ENCODE measurements at places on chromosomes 13 and 19.
A peak's percentile ranks its signal among the peaks of the same experiment; 100 is the strongest.

GRCh38 chr19:41951686-41952172, 7.4 kb downstream of the RABAC1 start:
- no peaks in the 10 kb centered on the region for H3K27me3 ChIP-seq
- no peak overlapping the region for H3K4me3 ChIP-seq
- no peaks in the 10 kb centered on the region for H3K4me1 ChIP-seq
- no peak overlapping the region for H3K27ac ChIP-seq
- no peaks in the 10 kb centered on the region for H3K36me3 ChIP-seq

GRCh38 chr19:15358918-15359317, 20.7 kb downstream of the AKAP8 start:
- H3K27ac ChIP-seq: no peak overlapping the region
- no peaks in the 10 kb centered on the region for H3K4me1 ChIP-seq
- peaks cover 36% of the 10 kb centered on the region for H3K36me3 ChIP-seq
- H3K27me3 ChIP-seq: no peaks in the 10 kb centered on the region
- H3K4me3 ChIP-seq: no peak overlapping the region

DNA sequence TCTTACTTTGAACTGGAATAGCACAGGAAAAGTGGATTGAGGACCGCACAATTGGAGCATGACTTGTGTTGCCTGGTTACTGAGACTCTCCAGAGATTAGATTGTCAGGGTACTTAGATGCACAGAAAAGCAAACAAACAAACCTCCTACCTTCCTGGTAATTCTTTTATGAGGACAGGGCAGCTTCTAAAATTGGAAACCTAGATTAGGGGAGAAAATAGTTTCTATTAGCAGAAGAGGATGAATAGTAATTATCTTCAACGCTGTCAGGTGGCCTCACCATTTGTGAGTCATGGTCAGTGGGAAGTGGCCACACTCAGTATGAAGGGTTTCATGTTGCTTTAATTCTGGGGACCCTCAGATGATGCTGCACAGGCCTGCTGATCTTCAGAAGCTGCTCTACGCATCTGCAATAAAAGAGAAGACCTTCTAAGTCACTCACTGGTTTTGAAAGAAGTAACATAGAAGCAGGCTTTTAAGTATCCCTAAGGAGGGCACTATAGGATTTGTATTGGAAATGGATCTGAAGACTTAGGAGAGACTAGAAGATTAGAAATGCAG, 106.8 kb downstream of the LACC1 start:
- no peaks in the 10 kb centered on the region for H3K27me3 ChIP-seq
- H3K4me3 ChIP-seq: no peak overlapping the region
- H3K36me3 ChIP-seq: no peaks in the 10 kb centered on the region

DNA sequence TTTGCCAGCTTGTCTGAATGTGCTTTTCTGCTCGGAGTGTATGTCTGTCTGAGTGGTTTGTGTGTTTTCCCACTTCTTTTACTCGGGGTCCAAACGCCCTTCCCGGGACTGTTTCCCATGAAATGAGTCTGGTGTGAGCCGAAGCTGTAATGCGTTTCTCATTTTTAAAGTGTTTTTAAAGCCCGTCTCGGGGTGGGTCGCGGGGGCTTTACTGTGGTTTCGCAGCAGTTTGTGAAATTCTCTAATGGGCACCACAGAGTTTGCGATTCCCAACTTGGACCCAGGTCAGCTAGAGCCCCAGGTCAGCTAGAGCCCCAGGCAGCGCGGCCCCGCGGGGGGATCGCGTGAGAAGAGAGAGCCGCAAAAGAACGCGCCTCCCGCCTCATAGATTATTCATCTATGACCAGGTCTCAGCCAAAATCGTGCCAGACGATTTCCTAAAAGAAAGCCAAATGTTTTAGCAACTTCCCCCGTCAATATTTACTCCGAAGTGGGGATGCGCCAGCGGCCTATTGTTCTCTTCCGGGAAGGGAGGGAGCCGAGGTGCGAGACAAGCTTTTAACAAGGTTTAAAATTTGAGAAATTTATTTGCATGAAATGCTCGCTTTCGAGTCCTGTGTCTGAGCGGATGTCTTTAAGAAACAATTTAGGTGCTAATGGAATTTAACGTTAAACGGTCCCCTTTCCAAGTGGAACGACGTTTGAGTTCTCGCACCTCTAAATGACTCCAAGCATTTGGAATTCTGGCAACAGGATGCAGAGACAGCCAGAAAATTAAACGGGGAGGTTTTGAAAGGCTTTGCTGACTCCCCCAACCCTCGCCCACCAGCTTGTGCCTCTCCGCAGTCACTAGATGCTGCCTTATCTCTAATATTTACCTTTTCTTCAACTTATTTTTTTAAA, 2.2 kb downstream of the ZIC2 start:
- no peaks in the 10 kb centered on the region for H3K4me1 ChIP-seq
- no peak overlapping the region for H3K27ac ChIP-seq
- peaks cover 96% of the 10 kb centered on the region for H3K27me3 ChIP-seq
- no peak overlapping the region for H3K4me3 ChIP-seq
- DNase-seq: no peak
- H3K36me3 ChIP-seq: no peaks in the 10 kb centered on the region

GRCh38 chr13:24090049-24090448, 70.5 kb upstream of the SPATA13 start:
- H3K27ac ChIP-seq: no peak overlapping the region
- H3K36me3 ChIP-seq: no peaks in the 10 kb centered on the region
- no peaks in the 10 kb centered on the region for H3K27me3 ChIP-seq
- no peak overlapping the region for H3K4me3 ChIP-seq

DNA sequence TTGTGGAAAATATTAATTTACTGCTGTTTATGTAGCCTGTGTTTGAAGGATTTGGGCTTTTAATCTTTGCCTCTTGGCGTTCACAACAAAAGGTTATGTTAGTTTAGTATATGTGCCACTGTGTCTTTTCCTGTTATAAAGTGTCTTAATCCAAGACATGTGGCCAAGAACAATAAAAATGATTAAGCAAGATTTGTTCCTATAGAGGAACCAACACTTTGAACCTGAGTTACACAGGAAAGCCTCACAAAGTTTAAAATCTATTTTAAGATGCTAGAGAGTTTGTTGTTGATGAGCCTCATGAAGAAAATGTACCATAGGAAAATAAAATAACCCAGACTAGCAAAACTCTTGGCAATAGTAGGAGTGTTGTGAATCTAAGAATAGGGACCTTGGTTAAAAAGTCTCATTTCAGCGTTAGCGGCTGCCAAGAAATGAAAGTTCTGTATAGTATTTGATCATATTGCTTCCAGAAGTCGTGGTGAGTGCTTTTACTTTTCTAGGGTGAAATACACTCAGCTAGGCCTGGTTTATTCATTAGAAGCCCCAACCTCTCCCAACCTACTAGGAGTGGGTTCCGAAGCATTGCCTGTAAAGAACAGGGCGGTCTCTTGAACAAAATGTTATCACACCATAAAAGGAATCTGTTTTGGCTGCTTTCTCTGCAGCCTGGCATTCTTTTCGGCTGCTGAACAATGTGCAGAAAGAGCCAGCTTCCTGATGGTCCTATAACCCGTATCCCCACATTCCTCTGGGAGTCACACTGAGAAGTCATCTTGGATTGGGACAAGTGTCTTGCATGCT, 102.6 kb downstream of the LRCH1 start:
- no peaks in the 10 kb centered on the region for H3K36me3 ChIP-seq
- DNase-seq: peak; percentile 25
- peaks cover 18% of the 10 kb centered on the region for H3K4me1 ChIP-seq
- no peaks in the 10 kb centered on the region for H3K27me3 ChIP-seq
- no peak overlapping the region for H3K4me3 ChIP-seq

DNA sequence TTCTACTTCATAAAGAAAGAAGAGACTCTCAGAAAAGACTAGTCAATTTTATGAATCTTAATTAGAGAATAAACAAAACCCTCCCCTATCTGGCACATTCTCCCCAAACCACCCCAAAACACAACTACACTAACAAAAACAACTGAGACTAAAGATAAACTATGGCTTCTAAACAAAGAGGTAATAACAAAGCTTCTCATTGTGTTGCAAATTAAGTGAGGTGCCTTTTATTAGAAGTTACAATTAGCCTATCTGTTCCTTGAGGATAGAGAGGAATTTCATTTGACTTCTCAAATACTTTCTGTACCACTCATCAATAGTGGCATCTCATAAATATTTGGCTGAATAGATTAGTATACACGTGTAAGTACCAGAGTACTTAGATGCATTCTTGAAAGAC, 1196.2 kb downstream of the PCDH9 start:
- no peaks in the 10 kb centered on the region for H3K4me1 ChIP-seq
- no peaks in the 10 kb centered on the region for H3K36me3 ChIP-seq
- no peak overlapping the region for H3K4me3 ChIP-seq
- no peak overlapping the region for H3K27ac ChIP-seq

GRCh38 chr13:50684366-50684765, 159.1 kb downstream of the DLEU7 start:
- no peak for DNase-seq
- H3K36me3 ChIP-seq: no peaks in the 10 kb centered on the region
- no peak overlapping the region for H3K4me3 ChIP-seq
- H3K27me3 ChIP-seq: no peaks in the 10 kb centered on the region

DNA sequence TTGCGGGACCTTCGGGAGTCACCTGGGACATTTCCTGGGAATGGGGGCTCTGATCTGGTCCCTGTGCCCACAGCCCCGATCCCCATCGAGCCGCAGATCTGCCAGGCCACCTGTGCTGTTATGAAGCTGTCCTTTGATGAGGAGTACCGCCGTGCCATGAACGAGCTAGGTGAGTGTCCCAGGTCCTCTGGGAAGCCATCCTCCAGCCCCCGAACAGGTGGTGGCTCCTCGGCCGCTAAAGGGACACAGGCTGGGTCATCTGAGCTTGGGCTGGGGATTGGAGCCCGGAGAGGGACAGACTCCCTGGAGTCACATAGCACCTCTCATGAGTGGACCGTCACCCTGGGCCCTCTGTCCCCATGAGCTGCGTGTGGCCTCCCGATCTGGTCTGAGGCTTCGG, 8.0 kb downstream of the APC2 start:
- no peak overlapping the region for H3K27ac ChIP-seq
- H3K4me1 ChIP-seq: no peaks in the 10 kb centered on the region
- H3K36me3 ChIP-seq: no peaks in the 10 kb centered on the region
- peaks cover 66% of the 10 kb centered on the region for H3K27me3 ChIP-seq

DNA sequence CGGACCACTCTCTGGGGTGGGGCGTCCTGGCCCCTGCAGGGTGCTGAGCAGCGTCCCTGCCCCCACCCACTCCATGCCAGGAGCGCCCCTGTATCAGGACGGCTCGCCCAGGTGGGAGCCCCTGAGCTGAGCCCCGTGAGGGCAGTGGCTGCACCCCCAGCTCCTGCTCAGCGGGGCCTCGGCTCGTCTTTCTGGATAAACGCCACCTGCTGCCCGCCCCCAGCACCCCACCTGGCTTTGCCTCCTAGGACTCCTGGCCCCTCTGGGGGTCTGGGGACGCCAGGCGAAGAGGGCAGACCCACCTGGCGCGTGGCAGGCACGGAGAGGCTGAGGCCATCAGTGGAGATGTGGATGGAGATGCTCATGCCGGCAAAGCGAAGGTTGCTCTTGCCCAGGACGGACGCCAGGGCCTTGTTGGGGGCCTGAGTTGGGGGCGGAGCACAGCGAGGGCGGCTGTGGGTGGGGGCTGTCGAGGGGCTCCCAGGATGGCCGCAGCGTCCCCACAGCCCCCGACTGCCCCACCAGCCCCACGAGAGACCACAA, 22.3 kb downstream of the SHC2 start:
- no peaks in the 10 kb centered on the region for H3K36me3 ChIP-seq
- no peak overlapping the region for H3K27ac ChIP-seq
- no peak overlapping the region for H3K4me3 ChIP-seq
- no peaks in the 10 kb centered on the region for H3K4me1 ChIP-seq
- DNase-seq: no peak

- H3K36me3 ChIP-seq: no peaks in the 10 kb centered on the region
- no peak overlapping the region for H3K4me3 ChIP-seq
- no peak overlapping the region for H3K27ac ChIP-seq
- H3K4me1 ChIP-seq: no peaks in the 10 kb centered on the region
Measured at GRCh38 chr13:66958611-66959010, 271.5 kb downstream of the PCDH9 start.

- no peaks in the 10 kb centered on the region for H3K36me3 ChIP-seq
- H3K27me3 ChIP-seq: no peaks in the 10 kb centered on the region
- peak; percentile 76 for DNase-seq
- H3K4me1 ChIP-seq: peaks cover 39% of the 10 kb centered on the region
Measured at GRCh38 chr13:28408235-28408848, 86.6 kb downstream of the FLT1 start.

- H3K27ac ChIP-seq: no peak overlapping the region
- H3K27me3 ChIP-seq: no peaks in the 10 kb centered on the region
- no peaks in the 10 kb centered on the region for H3K4me1 ChIP-seq
- no peak for DNase-seq
- no peak overlapping the region for H3K4me3 ChIP-seq
Measured at GRCh38 chr19:35901055-35901644, 810 bp upstream of the NFKBID start.

DNA sequence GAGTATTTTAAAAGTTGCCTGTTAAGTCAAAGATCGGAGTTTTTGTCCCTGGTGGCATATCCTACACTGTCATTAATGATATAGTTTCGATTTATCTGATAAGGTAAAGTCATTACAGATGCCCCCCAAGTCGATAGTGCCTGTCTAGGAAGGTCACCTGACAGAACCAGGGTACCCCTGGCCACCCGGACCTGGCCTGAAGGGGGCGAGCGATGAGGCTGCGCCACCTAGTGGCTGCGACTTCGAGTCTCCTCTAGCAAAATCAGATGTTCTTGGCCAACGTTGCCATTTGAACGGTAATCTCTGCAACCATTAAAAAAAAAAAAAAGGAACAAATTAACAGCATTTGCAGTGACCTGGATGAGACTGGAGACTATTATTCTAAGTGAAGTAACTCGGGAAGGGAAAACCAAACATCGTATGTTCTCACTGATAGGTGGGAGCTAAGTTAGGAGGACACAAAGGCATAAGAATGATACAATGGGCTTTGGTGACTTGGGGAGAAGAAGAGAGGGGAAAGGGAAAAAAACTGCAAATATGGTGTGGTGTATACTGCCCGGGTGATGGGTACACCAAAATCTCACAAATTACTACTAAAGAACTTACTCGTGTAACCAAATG, 565.1 kb downstream of the LIG4 start:
- no peak overlapping the region for H3K27ac ChIP-seq
- peaks cover 7% of the 10 kb centered on the region for H3K4me1 ChIP-seq
- DNase-seq: peak; percentile 68
- no peaks in the 10 kb centered on the region for H3K36me3 ChIP-seq
- no peaks in the 10 kb centered on the region for H3K27me3 ChIP-seq

- peak overlapping the region; percentile 7 for H3K27ac ChIP-seq
- peaks cover 77% of the 10 kb centered on the region for H3K36me3 ChIP-seq
- DNase-seq: no peak
- H3K4me3 ChIP-seq: no peak overlapping the region
Measured at GRCh38 chr19:34393629-34394028, 10.6 kb upstream of the PDCD2L start.

- DNase-seq: no peak
- H3K27ac ChIP-seq: no peak overlapping the region
- H3K4me3 ChIP-seq: no peak overlapping the region
- H3K27me3 ChIP-seq: no peaks in the 10 kb centered on the region
- H3K36me3 ChIP-seq: no peaks in the 10 kb centered on the region
- peaks cover 4% of the 10 kb centered on the region for H3K4me1 ChIP-seq
Measured at GRCh38 chr13:72217142-72217541, 350.1 kb upstream of the DACH1 start.
